ENCODE measurements at places on chromosomes 7 and 10.

DNA sequence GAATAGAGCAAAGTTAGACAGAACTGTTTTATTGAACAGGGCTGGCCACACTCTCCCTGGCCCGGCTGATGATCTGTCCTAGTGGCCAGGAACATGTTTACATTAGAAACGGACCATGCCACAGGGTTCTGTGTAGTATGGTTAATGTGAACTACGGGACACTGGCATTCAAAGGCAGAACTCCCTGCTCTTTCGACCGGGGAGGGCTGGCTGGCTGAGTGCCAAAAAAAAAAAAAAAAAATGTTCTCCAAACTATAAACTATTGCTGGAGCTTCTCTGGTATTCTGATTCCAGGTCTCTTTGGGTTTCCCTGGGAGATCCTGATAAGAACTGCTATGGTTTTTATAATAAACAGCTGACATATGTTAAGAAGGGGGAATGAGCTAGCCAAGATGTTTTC is 1262.6 kb upstream of the SORCS1 start:
- no peak for DNase-seq

DNA sequence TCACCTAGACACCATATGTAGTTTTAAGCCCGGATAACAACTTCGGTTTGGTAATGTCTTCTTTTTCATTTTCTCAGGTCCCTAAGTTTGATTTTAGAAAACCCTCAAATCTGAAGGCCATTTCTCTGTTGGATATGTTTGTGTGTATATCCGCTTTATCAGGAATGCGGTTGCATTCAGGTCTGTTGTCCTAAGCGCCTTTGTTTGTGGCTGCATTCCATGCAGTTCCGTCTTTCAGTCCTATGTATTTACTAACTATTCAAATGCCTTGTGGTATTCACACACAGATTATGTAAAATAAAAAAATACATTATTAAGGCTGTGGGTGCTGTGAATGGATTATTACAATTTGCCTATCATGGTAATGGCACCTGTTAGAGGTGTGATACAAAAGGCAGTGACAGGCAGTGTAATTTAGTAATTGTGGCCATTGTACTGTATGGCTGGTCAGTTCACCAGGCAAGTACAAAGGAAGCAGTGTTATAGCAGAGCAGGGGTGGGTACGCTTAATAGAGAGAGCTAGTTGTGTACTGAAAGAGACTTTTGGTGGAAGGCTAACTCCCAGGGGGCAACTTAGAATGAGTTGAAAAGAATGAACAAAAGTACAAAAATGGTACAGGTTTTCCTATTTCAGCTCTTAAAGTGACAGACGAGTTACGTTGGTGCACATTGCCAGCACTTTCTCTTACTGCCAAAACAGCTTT is 136.4 kb downstream of the VTI1A start:
- no peak for DNase-seq

DNA sequence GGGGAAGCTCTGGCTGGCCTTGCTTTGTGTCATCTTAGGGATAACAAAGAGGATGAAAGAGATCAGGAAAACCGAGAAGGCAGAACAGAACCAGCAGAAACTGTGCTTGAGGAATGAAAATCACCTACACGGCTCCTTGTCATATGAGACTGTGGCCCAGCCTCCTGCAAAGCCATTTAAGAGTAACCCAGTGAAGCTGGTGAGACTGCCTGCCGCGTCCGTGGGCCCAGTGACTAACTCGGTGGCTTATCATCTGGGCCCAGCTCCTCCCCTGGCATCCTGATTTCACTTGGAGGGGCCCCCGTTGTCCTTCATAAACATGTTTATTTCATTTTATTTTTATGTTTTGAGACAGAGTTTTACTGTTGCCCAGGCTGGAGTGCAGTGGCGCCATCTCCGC is 30.7 kb downstream of the HTRA1 start:
- no peak for DNase-seq

DNA sequence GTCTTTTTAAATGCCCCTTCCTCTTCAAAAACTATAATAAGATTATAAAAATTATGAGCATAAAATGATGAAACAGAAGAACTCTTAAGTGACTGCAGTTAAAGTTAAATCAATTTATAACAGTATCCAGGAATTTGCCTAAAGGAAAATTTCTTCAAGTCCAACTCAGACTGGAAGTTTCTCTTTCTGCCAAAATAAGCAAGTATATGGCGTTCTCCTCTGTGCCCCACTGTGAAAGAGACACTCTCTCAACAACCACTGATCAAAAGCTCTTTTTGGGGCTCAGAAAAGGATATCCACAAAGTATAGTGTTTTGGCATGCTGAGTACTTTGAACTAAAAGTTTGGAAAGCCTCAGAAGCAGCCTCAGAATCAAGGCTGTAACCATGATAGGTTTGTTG is 139.9 kb downstream of the SKIDA1 start:
- no peak for DNase-seq

- no peak for DNase-seq
These were observed 266.4 kb upstream of the TCERG1L start for GRCh38 chr10:131577786-131578471.

DNA sequence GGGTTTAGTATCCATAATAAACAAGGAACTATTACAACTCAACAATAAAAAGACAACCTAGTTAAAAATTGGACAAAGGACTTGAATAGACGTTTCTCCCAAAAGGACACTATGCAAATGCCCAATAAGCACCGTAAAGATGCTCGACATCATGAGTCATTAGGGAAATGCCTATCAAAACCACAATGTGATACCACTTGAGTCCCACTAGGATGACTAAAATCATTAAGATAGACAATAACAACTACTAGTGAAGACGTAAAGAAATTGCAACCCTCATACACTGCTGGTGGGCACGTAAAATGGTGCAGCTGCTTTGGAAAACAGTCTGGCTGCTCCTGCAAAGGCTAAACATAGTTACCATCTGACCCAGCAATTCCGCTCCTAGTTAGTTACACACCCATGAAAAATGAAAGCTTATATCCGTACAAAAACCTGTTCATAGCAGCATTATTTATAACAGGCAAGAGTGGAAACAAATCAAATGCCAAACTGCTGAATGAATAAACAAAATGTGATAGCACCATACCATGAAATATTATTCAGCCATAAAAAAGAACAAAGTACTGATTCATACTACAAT is 17.3 kb downstream of the CCDC3 start:
- no peak for DNase-seq
